Karpas-422 (cell line): ENCODE measurements at places on chromosomes 11 and 22.

DNA sequence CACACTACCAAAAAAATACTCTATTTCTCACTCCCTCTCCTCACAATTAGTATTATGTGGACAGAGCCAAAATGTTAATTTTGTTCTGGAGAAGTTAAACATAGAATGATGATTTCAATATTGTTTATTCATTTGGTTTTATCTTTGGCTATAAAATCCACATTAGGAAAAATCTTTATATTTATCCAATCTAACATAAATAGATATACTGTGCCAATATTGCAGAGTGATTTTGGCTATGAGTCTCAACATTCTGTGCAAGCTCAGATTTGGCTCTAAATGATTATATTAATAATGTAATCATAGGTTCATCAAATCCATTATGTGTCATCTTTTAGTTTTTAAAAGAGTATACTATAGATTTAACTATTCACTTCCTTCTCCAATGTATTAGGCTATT is 667.5 kb upstream of the CHORDC1 start:
- H3K36me3 ChIP-seq: no peaks in the 10 kb centered on the region
- DNase-seq: no peak
- H3K27ac ChIP-seq: no peak overlapping the region
- H3K4me3 ChIP-seq: no peak overlapping the region
- H3K4me1 ChIP-seq: no peaks in the 10 kb centered on the region

DNA sequence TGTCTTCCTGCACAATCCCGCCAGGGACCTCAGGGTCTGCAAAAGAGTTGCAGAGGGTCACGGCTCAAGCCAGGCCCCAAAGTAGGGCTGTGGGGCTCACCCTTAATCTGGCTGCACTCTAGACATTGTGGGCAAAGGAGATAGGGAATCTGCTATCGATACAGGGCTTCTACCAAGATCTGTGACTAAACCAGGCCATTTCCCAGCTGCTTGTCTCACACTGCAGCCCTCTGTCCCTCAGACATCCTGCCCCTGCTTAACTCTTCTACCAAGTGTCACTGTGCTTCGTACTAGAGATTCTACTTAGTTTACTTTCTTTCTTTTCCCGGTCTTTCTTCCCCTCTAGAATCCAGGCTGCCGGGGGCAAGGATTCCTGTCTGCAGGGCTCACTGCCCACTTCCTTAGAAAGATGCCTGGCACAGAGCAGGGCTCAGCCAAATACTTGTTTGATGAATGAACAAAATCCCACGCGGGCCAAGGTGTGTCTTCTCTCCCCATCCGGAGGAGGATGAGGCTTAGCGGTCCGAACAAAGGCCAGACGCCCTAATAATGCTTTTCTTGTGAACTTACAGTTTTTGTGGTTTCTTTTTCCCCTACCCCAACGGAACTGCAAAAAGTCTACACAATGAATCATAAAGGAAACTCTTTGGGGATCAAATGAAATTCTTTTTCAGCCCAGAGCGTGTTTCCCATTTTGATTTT is 61.3 kb upstream of the ANO1 start:
- no peak for DNase-seq
- no peaks in the 10 kb centered on the region for H3K27me3 ChIP-seq
- H3K27ac ChIP-seq: no peak overlapping the region
- H3K4me3 ChIP-seq: no peak overlapping the region
- H3K4me1 ChIP-seq: no peaks in the 10 kb centered on the region

GRCh38 chr11:9123595-9124304 is 32.4 kb upstream of the SCUBE2 start:
- H3K36me3 ChIP-seq: no peaks in the 10 kb centered on the region
- H3K4me1 ChIP-seq: peaks cover 28% of the 10 kb centered on the region
- H3K4me3 ChIP-seq: peak overlapping the region; percentile 31
- peak overlapping the region; percentile 20; the same call in 1 of the 2 replicates for H3K27ac ChIP-seq

DNA sequence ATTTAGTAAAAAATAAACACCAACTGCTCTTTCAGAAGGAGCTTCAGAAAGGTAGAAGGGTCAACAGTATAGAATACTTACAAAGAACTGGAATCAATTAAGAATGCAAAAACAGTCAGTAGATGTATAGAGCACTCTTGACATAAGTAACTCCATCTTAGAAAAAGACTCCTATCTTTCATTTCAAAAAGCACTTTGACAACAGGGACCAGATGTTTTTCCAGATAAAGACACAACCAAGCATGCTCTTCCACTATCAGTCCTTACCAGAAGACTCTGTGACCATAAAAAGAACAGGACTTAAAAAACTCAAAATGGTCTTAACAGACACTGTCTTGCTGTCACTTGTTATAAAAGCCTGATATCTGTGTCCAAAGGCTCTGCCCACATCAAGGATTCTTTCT is 5.2 kb downstream of the SLC25A17 start:
- H3K4me3 ChIP-seq: no peak overlapping the region
- H3K27ac ChIP-seq: no peak overlapping the region
- H3K4me1 ChIP-seq: peaks cover 33% of the 10 kb centered on the region
- no peak for DNase-seq
- H3K36me3 ChIP-seq: peaks cover 22% of the 10 kb centered on the region

DNA sequence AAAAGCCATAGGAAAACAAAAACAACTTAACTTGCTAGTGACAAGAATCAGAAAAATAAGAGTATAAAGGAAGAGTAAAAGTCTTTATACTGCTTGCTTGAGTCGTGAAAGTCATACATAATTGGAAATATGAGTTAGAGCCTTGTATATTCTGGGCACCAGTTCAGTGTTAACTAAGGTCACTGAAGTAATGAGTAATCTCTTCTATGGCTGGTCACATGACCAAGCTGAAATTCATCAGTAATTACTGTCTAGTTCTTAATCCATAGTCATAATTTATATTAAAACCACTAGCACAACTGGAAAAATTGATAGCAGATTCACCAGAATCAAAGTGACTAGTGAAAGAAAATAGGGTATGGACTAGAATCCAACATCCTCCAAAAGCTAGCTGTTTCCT is 84.4 kb upstream of the SLC5A12 start:
- no peaks in the 10 kb centered on the region for H3K27me3 ChIP-seq
- H3K27ac ChIP-seq: no peak overlapping the region
- no peak overlapping the region for H3K4me3 ChIP-seq
- no peaks in the 10 kb centered on the region for H3K36me3 ChIP-seq

DNA sequence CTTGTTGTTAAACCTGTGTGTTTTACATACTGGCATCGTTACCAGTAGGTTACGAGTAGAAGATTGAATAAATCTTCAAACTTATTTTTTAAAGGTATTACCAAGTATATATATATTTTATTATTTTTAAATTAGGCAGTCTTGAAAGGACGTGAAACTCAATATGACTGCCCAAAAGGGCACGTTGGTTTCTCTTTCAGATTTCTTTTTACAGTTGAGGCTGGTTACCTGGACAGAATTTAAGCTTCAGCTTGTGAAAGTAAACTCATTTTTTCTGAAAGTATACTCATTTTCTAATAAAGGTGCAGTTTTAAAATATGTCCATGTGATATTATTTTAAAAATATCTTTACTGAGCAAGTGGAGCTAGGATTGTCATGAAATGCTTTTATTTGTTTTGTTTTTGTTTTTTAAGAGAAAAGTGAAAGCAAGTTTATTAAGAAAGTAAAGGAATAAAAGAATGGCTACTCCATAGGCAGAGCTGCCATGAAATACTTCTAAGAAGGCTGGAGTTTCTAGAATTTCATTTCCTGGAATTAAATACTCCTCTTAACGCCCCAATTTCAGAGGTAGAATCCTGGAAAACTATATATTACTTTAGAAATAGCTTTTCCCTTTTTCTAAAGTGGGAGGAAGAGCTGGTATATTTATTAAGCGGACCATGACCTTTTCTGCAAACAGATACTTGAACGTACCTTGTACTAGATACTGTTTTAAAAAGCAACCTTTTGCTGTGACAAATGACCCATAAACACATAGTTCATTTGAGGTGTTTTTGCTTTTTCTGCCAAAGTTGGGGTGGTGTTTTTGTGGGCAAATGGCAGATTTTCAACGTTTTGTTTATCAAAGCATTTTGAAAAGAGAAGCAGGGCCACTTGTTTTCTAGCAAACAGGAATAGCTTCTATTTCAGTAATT is 1.9 kb downstream of the FBXO7 start:
- peaks cover 32% of the 10 kb centered on the region for H3K4me1 ChIP-seq
- H3K4me3 ChIP-seq: peak overlapping the region; percentile 97
- H3K36me3 ChIP-seq: peaks cover 4% of the 10 kb centered on the region; the same call in 1 of the 2 replicates
- H3K27ac ChIP-seq: no peak overlapping the region
- no peak for DNase-seq
- no peaks in the 10 kb centered on the region for H3K27me3 ChIP-seq

GRCh38 chr11:70551351-70552166 is 153.2 kb downstream of the CTTN start:
- no peak overlapping the region for H3K4me3 ChIP-seq
- no peaks in the 10 kb centered on the region for H3K4me1 ChIP-seq
- H3K27me3 ChIP-seq: no peaks in the 10 kb centered on the region

DNA sequence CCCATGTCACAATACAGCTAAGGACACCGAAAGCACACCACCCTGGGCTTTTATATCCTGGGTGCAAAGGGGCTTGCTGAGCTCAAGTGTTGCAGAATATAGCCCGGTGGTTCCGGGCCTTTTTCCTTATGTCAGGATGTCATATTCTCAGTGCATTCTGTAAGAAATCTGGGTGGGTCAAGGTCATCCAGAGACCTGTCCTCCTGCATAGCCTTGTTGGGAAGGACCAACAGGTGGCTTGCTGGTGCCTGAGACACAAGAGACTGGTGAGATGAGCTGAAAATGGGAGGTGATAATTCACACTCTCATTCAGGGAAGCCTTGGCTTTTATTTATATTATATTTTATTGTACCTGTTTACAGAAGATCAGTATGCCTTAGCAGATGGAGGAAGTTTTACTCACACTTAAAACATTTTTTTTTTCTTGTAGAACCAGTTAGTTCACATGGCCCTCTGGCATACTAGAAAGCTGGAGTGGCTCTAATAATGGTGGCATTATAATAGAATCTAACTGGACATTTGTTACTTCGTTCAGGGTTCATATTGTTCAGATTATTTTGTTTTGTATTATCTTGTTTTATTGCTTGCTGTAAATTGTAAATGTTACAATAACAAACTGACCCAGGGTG is 14.6 kb upstream of the TMEM123 start:
- no peak for DNase-seq
- no peak overlapping the region for H3K4me3 ChIP-seq
- H3K4me1 ChIP-seq: peaks cover 12% of the 10 kb centered on the region
- H3K36me3 ChIP-seq: no peaks in the 10 kb centered on the region
- 0 out of 2 replicates have a peak, but pooled peaks cover 2% of the 10 kb centered on the region for H3K27me3 ChIP-seq
- H3K27ac ChIP-seq: no peak overlapping the region

- H3K36me3 ChIP-seq: no peaks in the 10 kb centered on the region
- H3K4me1 ChIP-seq: no peaks in the 10 kb centered on the region
- H3K4me3 ChIP-seq: no peak overlapping the region
Observed at GRCh38 chr11:78820741-78821140, 246.1 kb upstream of the NARS2 start.

- H3K27me3 ChIP-seq: no peaks in the 10 kb centered on the region
- no peak overlapping the region for H3K4me3 ChIP-seq
- H3K4me1 ChIP-seq: no peaks in the 10 kb centered on the region
- H3K27ac ChIP-seq: no peak overlapping the region
- no peak for DNase-seq
Observed at GRCh38 chr22:43566021-43566420, 154.2 kb downstream of the MPPED1 start.

- DNase-seq: no peak
- H3K27me3 ChIP-seq: no peaks in the 10 kb centered on the region
- H3K27ac ChIP-seq: no peak overlapping the region
- H3K4me3 ChIP-seq: no peak overlapping the region
- peaks cover 43% of the 10 kb centered on the region for H3K4me1 ChIP-seq
- peaks cover 9% of the 10 kb centered on the region for H3K36me3 ChIP-seq
Observed at GRCh38 chr11:68036141-68036716, 2.6 kb upstream of the TCIRG1 start.

GRCh38 chr11:69867076-69868005 is 48.1 kb upstream of the FGF3 start:
- DNase-seq: no peak
- H3K27me3 ChIP-seq: no peaks in the 10 kb centered on the region
- H3K36me3 ChIP-seq: no peaks in the 10 kb centered on the region
- no peaks in the 10 kb centered on the region for H3K4me1 ChIP-seq
- no peak overlapping the region for H3K27ac ChIP-seq

DNA sequence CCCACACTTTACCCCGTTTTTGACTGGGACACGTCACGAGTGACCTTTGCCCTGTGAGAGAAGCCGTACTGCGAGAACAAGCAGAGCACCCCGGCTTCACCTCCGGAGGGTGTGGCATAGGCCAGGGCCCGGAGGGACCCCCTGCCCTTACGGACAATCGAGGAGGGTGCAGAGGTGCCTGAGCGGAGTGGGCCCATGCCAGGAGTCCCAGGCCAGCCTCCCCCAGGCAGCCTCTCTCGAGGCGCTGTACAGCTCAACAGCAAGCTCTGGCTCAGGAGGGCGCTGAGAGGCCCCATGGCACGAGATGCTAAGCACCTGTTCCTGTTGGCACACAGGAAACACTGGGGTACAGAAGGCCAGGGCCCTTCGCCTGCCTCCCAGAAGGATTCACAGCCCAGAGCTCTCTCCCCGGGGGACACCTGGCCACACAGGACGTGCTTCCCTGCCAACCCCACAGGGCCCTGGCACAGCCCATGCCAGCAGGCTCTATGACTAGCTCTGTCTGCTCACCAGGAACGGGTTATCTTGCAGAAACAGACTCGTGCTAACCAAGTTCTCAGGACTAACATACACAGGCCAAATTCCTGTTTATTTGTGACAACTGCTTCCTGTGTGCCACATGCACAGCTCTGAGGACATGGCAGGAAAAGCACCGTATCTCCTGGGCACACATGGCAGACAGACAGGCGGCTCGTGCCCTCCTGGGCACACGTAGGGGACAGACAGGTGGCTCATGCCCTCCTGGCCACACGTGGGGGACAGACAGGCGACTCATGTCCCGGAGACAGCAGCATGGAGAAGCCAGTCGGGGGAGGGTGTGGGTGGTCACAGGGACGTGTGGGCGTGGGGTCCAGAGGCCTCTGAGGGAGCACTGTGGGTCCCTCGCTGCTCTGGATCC is 11.6 kb downstream of the TOLLIP start:
- H3K27me3 ChIP-seq: no peaks in the 10 kb centered on the region
- DNase-seq: no peak
- no peak overlapping the region for H3K4me3 ChIP-seq
- H3K27ac ChIP-seq: no peak overlapping the region
- H3K4me1 ChIP-seq: no peaks in the 10 kb centered on the region

- no peaks in the 10 kb centered on the region for H3K36me3 ChIP-seq
- DNase-seq: no peak
- H3K27ac ChIP-seq: no peak overlapping the region
- H3K4me1 ChIP-seq: peaks cover 13% of the 10 kb centered on the region
Observed at GRCh38 chr11:353179-353873, 16.0 kb upstream of the B4GALNT4 start.

- H3K27ac ChIP-seq: no peak overlapping the region
- no peak for DNase-seq
- no peak overlapping the region for H3K4me3 ChIP-seq
- no peaks in the 10 kb centered on the region for H3K27me3 ChIP-seq
- H3K36me3 ChIP-seq: no peaks in the 10 kb centered on the region; the same call in 1 of the 2 replicates
Observed at GRCh38 chr11:71474771-71475483, 21.9 kb downstream of the NADSYN1 start.
